ENCODE measurements at places on chromosomes 2 and 18.

GRCh38 chr2:150571121-150571520 lies 83.7 kb upstream of the RND3 start:
- no peak for DNase-seq

DNA sequence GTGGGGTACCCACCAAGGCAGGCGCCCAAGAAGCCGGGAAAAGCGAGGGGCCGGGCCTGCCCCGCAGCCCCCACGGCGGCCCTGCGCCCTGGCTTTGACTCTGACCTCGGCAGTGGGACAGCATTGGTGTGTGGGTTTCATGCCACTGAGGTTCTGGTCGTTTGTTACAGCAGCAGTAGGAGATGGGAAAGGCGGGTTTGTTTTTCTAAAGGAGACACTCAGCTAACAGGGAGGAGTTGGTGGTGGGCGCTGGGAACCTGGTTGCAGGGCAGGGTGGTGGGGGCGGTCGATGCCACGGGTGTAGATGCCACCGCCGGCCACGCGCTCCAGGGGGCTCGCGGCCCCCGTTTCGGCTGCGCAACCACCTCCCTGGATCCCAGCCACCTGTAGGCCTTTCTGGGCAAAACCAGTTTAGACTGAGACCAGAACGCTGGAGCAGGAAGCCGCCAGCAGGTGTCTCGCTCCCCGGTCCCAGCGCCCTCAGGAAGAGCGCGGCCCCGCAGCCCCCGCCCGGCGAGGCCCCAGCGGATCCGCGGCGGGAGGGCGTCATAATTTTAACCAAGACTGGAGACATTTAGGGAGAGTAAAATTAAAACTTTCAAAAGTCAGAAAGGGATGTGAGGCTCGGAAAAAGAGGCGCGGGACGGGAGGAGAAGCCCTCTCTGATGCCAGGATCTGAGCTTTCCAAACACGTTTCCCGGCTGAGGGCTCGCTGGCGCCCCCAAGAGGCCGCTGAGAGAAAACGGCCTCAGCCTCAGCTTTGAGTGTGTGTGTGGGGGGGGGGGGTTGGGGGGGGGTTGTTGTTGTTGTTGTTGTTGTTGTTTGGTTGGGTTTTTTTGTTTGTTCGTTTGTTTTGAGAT lies 17.4 kb downstream of the CIDEA start:
- DNase-seq = peak; percentile 79

DNA sequence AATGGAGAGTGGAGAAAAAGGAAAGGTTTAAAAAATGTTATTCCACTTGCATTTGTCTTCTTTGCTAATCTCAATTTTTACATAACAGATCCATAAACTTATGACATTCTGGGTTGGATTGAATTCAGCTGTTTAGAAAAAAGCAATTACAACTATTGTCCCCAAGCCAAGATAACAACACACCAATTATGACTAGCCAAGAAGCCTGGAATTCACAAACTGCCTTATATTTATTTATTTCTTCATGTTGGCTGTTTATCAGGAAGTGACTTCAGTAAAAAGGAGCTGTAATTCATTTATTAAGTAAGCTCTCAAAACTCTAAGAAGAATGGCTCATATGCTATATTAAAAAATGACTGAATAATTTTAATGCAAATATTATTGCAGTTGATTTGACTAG lies 137.4 kb downstream of the CALCRL start:
- no peak for DNase-seq

DNA sequence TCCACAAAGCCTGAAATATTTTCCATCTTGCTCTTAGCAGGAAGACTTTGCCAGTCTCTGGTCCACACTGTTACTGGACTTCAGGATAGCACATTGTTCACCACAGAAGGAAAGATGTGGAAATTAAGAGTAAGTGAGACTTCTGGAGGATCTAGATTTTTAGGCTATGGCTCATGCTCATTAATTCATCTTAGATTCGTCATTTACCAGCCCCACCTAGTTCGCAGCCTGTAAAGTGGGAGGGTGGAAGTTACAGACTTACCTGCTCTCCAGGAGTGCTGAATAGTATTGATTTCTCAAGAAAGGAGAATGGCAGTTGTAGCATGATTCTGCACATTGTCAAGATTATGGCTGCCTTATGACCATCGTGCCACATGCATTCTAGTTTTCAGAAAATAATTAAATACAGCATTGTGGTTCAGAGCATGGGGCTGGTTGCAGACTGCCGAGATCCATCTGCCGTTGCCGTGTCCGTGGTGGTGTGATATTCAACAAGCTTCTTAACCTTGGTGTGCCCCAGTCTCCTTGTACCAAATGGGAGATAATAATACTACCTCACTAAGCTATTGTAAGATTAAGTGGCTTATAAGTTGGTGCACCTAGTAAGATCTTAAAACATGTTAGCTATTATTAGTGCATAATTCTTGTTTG lies 56.8 kb downstream of the RNF144A start:
- no peak for DNase-seq

DNA sequence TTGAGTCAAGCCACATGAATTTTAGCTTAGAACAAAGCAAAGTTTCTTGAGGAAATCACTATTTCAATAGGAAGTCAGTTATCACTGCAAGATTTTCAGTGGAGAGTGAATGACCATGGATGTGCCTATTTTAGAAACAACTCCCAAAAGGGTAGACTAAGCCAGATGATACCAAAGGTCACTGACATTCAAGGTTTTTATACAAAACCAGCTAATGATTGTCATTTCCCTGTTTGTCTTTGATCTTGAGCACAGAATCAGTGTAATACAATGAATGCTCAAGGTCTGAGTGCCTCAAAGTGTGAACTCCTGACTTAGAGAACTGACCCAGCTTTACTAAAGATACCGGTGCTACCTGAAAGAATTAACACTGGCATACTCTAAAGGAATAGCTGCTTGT lies 60.5 kb downstream of the CDH2 start:
- DNase-seq = no peak

DNA sequence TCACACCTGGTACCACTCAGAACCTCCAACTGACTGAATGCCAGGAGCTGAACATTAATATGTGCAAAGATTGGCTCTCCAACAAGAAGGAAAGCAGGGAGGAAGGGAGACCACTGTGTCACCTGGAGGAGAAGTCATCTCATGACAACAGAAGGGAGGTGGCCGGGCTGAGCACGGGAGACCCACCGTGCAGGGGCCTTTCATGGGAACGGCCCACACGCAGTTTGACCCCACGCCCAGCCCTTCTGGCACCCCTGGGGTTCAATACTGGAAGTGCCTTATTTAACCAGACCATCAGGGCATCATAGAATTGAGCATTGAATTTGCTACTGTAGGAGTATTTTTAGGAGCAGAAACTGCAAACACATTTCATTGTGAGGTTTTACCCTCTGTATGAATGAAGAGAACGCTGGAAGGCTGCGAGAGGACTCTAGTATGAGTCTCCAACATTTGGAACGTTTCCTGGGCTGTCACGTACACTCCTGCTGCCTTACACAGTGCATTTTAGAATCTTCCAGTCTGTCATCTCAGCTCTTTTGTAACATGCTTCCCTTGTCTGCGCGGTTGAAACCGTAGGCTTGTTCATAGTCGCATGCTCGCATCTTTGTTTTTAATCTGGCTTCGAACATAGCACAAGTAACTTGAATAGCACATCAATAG lies 132.1 kb downstream of the NFATC1 start:
- peak; percentile 22 for DNase-seq

DNA sequence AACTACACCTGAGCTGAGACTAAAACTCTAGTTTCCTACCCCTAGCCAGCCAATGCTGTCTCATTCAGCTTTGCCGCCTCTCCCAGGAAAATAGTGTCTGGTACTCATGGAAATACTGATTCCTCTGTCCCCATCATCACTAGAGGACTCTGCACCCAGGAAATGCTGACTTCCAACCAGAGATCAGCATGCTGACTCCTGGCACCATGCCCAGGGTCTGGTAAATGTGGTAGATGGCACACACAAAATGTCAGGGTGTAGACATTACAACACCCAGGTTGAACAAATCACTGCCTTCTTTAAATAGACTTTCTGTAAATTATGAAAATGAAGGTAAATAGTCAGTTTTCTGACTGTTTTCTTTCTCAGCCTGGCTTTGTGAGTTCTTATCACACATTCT lies 307.3 kb upstream of the CHAC2 start:
- DNase-seq = no peak

- DNase-seq = no peak
Measured at GRCh38 chr2:216897561-216898203, 37.8 kb upstream of the TNP1 start.

GRCh38 chr2:92073815-92074548 lies 2797.2 kb upstream of the TEKT4 start:
- no peak for DNase-seq

- DNase-seq = no peak
Measured at GRCh38 chr2:202091476-202091875, 18.4 kb downstream of the KIAA2012 start.

DNA sequence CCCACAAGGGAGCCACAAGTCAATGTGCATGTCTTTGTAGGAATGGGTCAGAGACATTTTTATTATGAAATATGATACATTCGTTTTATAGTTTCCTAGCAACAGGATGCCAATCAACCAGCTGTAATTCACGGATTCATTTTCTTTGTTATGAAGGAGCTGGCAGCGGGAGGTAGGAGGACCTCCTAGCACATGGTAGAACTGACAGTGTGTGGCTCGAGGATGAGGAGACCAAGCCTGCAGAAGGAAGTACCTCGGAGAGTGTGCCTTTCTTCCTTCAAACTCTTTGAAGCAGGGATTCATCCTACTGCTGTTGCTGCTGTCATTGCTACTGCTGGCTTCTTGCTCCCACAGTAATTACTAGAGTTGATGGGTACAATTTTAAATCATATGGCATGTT lies 504.8 kb upstream of the KLHL29 start:
- DNase-seq = no peak

DNA sequence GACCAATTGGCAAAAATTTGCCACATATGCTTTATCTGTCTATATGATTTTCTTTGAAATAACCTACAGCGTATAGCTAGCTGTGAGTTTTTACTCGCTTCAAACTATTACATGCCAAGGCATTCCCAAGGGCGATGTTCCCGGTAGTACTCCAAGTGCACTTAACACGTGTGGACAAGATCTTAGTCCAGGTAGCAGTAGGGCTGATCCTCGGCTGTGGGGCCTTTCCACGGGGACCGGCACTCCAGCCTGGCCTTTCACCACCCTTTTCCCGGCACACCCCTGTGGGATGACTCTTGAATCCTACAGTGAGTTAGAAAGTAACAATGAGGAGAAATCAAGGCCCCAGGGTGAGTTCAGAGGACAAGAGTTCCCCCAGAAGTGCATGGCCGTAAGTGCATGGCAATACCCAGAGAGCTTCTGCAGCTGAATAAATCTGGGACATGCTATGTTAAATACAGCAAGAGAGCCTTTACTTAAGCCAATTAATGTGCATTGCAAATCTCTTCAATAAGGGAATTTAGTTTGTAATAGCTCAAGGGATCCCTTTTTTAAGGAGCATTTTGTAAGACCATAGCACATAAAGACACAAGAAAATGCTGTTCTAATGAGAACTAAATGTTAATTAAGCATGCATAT lies 26.4 kb downstream of the CHMP1B start:
- no peak for DNase-seq

- no peak for DNase-seq
Measured at GRCh38 chr2:66691031-66691965, 256.4 kb downstream of the MEIS1 start.

DNA sequence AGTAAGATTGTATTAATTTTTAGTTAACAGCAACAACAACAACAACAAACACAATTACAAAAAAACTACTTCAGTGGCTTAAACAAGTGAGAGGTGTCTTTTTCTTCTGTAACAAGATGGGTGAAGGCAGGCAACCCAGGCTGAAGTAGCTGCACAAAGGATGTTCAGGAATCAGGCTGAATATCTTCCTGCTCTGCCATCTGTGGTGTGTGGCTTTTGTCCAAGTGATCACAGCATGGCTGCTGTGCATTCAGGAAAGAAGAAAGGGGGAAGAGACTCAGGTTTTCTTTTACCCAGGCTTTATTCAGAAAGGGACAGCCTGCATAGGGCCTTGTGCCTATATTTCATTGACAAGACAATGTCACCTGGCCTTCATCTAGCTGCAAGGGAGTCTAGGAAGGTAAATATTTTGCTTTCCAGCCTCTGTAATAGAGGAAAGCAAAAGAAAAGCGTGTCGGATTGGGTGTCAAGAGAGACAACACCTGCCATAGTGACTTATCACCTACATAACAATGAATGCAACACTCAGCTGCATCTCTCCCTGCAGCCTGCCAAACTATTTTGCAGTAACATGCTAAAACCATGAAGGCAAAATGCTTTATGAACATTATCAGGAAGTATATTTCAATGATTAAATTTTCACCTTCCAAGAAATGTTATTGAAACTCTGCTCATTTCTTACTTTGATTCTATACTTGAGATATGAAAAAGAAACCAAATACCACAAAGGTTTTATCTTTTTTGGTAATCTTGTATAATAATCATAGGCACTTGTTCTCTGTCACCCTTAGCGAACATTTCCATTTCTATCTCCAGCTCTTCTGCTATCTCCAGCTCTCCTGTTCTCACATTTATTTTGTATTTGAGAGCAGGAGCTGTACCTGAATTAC lies 14.6 kb downstream of the G6PC2 start:
- no peak for DNase-seq

GRCh38 chr2:10324095-10324832 lies 21.6 kb downstream of the HPCAL1 start:
- DNase-seq = no peak

DNA sequence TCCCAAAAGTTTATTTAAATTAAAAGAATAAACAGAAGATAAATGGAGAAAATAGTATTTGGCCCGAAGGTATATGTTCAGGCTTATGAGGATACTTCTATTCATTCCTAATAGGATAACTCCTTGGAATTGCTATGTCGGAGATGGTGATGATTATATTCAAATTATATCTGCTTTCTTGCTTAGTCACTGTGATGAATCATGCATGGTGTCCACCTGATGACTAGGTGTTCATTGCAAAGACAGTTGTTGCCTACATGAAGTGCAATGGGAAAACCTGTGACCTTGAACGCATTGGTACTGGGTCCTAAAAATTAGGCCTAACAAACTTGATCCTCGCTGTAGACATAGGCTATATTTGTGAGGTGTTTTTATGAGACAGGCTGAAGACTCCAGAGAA lies 617.3 kb upstream of the ZEB2 start:
- DNase-seq = no peak
